Left lung (tissue), 14 donors: ENCODE measurements at places on chromosomes 6 and 20. TPM values are rescaled to one million over a fixed set of nuclear protein-coding genes. Genes with fewer than 3 reads are reported as not detected.

DNA sequence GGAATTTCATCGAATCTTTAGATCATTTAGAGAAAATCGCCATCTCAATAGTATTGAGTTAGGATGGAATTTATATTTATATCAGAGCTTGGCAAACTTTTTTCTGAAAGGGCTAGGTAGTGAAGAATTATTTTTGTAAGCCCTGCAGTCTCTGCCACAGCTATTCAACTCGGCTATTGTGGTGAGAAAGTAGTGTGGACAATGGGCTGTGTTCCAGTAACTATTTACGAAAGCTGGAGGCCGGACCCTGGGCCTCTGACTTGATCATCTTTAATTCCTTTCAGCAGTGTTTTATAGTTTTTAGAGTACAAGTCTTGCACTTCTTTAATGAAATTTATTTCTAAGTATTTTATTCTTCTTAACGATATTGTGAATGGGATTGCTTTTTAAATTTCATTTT is 201.5 kb downstream of the FARS2 start:
- DNase-seq = no peak
- H3K4me1 ChIP-seq = no peaks in the 10 kb centered on the region
- no peaks in the 10 kb centered on the region for H3K27me3 ChIP-seq

The POM121L2 gene
- total RNA-seq = not detected

The MYH7B gene
- total RNA-seq = 0.34 TPM

- peak overlapping the region; percentile 8 for H3K27ac ChIP-seq
- no peaks in the 10 kb centered on the region for H3K4me1 ChIP-seq
- H3K4me3 ChIP-seq = peak overlapping the region; percentile 14
- H3K27me3 ChIP-seq = no peaks in the 10 kb centered on the region
Measured at GRCh38 chr6:141562851-141563763, 569.6 kb upstream of the GJE1 start.

- peaks cover 2% of the 10 kb centered on the region for H3K4me1 ChIP-seq
- no peak for DNase-seq
- peak overlapping the region; percentile 17 for H3K27ac ChIP-seq
- H3K27me3 ChIP-seq = no peaks in the 10 kb centered on the region
- H3K36me3 ChIP-seq = peaks cover 26% of the 10 kb centered on the region
- H3K4me3 ChIP-seq = no peak overlapping the region
Measured at GRCh38 chr20:32325706-32326503, 32.2 kb upstream of the ASXL1 start.

DNA sequence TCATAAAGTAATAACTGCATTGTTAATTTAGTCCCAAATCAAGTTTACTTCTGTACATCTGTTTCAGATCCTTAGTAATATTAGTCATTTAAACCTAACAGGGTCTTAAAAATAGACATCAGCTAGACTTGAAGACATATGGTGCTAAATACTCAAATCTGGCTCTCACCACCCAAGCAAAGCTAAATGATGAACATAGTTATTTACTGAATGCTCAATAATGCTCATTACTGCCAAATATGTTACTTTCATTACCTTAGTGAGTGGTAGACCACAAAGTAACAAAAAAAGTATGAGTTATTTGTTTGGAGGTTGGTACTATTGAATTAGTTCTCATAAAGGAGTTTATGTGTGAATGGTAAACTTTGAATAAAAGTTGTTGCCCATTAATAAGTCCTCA is 502.1 kb downstream of the PKHD1 start:
- H3K27ac ChIP-seq = no peak overlapping the region
- no peak overlapping the region for H3K4me3 ChIP-seq
- no peaks in the 10 kb centered on the region for H3K4me1 ChIP-seq
- no peak for DNase-seq

GRCh38 chr20:25539742-25540672 is 45.3 kb downstream of the NINL start:
- peak; percentile 41 for DNase-seq
- H3K4me3 ChIP-seq = peak overlapping the region; percentile 0
- H3K4me1 ChIP-seq = peaks cover 12% of the 10 kb centered on the region
- no peaks in the 10 kb centered on the region for H3K36me3 ChIP-seq
- H3K27ac ChIP-seq = peak overlapping the region; percentile 11
